ENCODE measurements at places on chromosomes 12 and 14. TPM values are rescaled to one million over a fixed set of nuclear protein-coding genes. Genes with fewer than 3 reads are reported as not detected.

DNA sequence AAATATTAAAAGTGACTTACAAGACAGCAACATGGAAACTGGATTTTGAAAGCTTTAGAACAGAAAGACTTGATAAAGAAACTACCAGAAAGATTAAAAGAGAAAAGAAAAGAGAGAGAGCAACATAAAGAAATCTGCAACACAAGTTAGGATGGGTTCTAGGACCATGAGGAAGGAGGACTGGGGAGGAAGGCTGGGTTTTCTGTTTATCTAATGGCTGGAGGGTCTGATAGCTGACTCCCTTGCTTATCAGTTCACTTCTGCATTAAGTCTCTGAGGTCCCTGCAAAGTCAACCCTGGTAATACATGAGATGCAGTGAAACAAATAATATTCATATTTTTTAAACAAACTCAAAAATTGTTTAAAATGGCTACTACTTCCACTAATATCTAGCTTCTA is 90.1 kb downstream of the RPAP3 start:
- DNase-seq = no peak

DNA sequence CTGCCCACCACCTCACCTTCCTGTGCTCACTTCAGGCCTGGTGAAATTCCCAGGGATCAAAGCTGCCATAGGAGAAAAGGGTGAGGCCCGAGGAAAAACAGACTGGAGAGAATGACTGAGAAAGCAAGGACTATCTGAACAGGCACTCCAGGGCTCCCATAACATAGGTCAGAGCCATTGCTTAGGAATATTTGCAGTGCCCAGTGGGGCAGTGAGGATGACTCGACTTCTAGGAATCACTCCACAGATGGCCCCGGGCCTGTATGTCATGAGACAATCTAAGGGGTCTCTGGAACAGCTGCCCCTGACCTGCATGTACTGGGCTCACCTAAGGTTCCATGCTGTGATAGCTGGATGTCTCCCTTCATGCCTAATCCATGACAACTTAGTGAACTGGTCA is 51.6 kb downstream of the GPHB5 start:
- DNase-seq = no peak

Gene KRT73
- 0.13 TPM for total RNA-seq

Gene TOMM20L
- total RNA-seq = 0.37 TPM

Gene PLEKHD1
- not detected for total RNA-seq
